Activated CD8-positive, alpha-beta memory T cell treated with anti-CD3 and anti-CD28 coated beads for 4 hours (primary cell): ENCODE measurements at places on chromosomes 11 and 22.

- no peak for DNase-seq
Measured at GRCh38 chr11:45534132-45534531, 131.3 kb downstream of the CHST1 start.

- DNase-seq, result no peak
Measured at GRCh38 chr11:62652161-62653006, 718 bp downstream of the INTS5 start.

DNA sequence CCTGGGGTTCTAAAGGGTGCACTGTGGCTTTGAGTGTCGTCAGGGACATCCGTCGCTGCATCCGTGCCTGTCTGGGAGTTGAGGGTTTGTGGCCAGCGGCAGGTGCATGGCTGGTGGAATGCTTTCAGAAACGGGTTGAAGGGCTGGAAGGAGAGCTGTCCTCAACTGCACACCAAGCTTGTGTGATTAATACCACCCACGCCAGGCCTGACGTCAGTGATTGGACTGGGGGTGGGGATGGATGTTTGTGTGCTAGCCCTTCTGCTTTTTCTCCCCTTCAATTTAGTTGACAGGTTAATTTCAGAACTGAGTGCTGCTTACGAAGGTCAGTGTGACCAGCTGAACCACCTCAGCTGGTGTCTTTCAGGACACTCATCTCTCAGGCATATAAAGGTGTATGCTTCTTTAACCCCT, 3.2 kb upstream of the GAB2 start:
- peak; percentile 24 for DNase-seq

GRCh38 chr22:29946220-29946619, 63.2 kb downstream of the MTMR3 start:
- DNase-seq, result no peak

- no peak for DNase-seq
Measured at GRCh38 chr11:114080769-114081168, 21.3 kb downstream of the ZBTB16 start.

GRCh38 chr11:37449146-37449545, 851.1 kb upstream of the RAG2 start:
- DNase-seq, result no peak

GRCh38 chr11:135008412-135008811, 596.4 kb upstream of the B3GAT1 start:
- no peak for DNase-seq

DNA sequence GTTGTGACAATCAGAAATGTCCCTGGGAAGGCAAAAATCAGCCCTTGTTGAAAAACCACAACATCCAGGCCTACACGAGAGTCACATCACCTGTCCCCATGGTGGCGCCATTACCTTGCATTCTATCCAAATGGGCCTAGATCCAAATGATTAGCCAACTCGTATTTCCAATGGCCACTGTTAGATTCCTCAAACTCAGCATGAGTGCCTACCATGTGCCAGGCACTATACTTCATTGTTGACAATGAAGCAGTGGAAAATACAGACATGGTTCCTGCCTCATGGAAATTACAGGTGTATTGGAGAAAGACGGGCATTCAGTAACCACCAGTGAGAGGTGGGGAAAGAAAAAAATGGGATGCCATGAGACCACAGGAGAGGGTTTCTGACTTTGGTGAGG, 29.8 kb upstream of the CREB3L1 start:
- no peak for DNase-seq

DNA sequence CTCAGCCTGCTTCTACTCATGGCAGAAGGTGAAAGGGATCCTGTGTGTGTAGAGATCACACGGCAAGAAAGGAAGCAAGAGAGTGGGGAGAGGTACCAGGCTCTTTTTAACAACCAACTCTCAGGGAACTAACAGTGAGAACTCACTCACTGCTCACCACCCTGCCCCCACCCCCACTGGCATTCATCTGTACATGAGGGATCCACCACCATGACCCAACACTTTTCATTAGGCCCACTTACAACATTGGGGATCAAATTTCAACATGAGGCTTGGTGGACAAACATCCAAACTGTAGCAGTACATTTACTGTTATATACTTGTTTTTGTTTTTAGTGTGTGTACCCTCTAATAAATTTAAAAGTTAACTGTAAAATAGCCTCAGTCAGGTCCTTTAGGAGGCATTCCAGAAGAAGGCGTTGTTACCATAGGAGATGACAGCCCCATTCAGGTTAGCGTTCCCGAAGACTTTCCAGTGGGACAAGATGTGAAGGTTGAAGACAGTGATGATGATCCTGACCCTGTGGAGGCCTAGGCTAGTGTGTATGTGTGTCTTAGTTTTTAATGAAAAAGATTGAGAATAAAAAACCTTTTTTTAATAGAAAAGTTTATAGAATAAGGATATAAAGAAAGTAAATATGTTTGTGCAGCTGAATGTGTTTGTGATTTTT, 11.3 kb downstream of the CUL5 start:
- DNase-seq, result no peak

DNA sequence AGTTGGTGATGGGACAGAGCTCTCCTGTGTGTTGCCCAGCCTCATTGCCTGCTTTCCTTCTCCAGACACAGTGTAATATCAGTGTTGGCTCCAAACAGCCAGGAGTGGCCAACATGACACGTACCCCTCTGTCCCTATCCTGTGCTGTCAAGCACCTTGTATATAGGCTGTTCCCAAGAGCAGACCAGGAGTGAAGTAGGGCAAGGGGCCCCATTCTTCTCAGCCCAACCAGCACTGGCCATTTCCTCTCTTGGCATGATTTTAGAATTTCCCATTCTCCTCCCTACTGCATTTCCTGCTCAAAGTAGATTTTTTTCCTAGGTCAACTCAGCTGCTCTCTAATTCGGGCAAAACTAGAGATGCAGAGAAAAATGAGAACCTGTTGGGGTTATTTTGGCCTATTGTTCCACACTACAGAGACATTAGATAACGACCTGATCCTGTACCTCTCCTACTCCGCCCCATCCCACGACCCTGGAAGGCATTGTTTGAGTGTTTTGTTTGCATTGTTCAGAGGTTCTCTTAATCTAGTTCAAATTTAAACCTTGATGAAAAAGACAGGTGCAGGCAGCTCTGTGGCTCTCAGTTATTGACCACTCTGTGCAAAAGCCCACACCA, 95.6 kb downstream of the RASSF10 start:
- no peak for DNase-seq

- no peak for DNase-seq
Measured at GRCh38 chr22:43851058-43851978, 11.0 kb downstream of the SULT4A1 start.

DNA sequence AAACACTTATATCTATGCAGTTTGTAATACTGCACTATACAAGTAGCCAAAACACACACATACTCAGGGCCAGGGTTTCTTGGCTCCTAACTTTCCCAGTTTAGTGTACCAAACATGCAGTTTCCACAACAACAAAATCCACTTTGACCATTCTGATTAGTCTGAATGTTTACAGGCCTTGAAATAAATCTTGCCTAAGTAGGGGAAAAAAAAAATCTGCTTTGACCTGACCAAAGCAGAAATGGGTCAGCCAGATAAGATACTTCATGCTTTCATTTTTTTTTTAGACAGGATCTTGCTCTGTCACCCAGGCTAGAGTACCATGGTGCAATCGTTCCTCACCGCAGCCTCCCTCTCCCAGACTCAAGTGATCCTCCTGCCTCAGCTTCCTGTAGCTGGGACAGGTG, 10.1 kb downstream of the PRR14L start:
- no peak for DNase-seq

GRCh38 chr11:123020968-123021367, 39.3 kb upstream of the BSX start:
- DNase-seq, result no peak

GRCh38 chr11:125389339-125390166, 106.5 kb downstream of the FEZ1 start:
- DNase-seq, result no peak
